Glutamatergic neuron (in vitro differentiated cells): ENCODE measurements at places on chromosomes 5 and 9. TPM values are rescaled to one million over a fixed set of nuclear protein-coding genes. Genes with fewer than 3 reads are reported as not detected.
A peak's percentile ranks its signal among the peaks of the same experiment; 100 is the strongest.

GRCh38 chr5:72151169-72151568 lies 43.9 kb downstream of the MAP1B start:
- no peak for DNase-seq
- peak overlapping the region; percentile 89 for H3K27ac ChIP-seq
- peaks cover 18% of the 10 kb centered on the region for H3K27me3 ChIP-seq
- peaks cover 86% of the 10 kb centered on the region for H3K4me1 ChIP-seq
- H3K36me3 ChIP-seq: peaks cover 9% of the 10 kb centered on the region

DNA sequence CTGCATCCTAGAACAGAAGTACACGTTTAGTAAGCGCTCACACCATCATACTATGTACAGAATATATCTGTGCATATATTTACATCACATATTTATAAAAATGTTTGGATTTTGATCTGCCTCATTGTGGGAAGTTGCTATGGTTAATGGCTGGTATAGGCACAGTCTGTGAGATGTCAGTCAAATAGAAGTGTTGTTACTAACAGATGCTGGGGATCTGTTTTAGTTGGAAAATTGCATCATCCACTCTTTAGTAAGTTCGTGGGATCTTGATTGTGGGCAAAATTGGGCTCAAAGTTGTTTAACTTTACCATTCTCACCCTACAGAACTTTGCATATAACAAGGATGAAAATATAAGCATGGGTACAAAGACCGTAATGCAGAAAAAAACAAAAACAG lies 76.4 kb upstream of the DPYSL3 start:
- H3K4me3 ChIP-seq: no peak overlapping the region
- peaks cover 1% of the 10 kb centered on the region for H3K27me3 ChIP-seq
- peaks cover 13% of the 10 kb centered on the region for H3K36me3 ChIP-seq
- DNase-seq: no peak
- peaks cover 7% of the 10 kb centered on the region for H3K4me1 ChIP-seq

LPAR1 gene
- 0.56 TPM for total RNA-seq

DNA sequence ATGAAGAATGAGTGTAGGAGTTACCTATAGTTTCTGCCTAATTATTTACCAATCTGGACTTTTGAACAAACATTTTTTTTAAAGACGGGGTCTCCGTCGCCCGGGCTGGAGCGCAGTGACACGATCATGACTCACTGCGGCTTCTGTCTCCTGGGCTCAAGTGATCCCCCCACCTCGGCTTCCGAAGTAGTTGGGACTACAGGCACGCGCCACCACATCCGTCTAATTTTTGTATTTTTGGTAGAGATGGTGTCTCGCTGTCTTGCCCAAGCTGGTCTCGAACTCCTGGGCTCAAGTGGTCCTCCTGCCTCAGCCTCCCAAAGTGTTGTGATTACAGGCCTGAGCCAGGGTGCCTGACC lies 1.5 kb downstream of the CTNNA1 start:
- peaks cover 27% of the 10 kb centered on the region for H3K36me3 ChIP-seq
- peaks cover 10% of the 10 kb centered on the region for H3K27me3 ChIP-seq
- H3K4me3 ChIP-seq: peak overlapping the region; percentile 96
- peaks cover 20% of the 10 kb centered on the region for H3K4me1 ChIP-seq

- no peak overlapping the region for H3K4me3 ChIP-seq
- DNase-seq: no peak
- H3K27ac ChIP-seq: no peak overlapping the region
- H3K36me3 ChIP-seq: no peaks in the 10 kb centered on the region
- H3K4me1 ChIP-seq: peaks cover 10% of the 10 kb centered on the region
Observed at GRCh38 chr9:113614843-113615648, 151.5 kb downstream of the RGS3 start.
